ENCODE measurements at places on chromosomes 2 and 18. TPM values are rescaled to one million over a fixed set of nuclear protein-coding genes. Genes with fewer than 3 reads are reported as not detected.

DNA sequence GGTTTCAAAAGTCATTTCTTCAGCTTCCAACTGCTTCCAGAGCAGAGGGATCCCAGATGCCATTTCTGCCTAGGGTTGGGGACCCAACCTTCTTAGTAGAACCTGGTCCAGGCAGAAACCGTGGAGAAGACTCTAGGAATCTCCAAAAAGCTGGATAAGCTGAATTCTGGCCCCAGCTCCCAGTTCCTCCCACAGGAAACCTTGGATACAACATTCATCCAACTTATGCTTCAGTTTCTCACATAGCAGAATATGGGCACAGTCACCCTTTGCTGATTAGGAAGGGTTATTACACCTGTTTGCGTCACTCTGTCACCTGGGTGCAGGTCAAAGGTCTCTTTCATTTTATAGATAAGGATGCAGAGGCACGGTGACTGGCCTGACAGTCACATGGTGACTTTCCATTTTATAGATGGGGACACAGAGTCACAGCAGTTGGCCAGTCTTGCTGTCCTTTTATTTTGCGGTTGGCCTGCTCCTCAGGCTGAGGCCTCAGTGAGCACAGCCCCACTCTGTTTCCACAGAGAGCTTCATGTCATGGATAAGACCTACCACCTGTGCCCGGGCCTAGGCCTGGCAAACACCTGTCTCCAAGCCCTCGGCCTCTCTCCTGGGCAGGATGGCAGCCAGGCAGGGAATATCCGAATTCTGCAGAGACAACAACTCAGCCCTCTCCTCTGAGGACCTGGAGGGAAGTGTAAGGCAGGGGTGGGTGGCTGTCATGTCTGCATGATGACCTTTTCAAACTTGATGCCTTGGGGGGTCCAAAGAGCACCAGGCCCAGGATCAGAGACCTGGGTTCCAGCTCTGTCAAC lies 148.8 kb downstream of the SMAD7 start:
- DNase-seq: no peak

RGPD6 gene
- polyA plus RNA-seq: 44.1 TPM

GRCh38 chr2:60406192-60406591 lies 147.3 kb downstream of the BCL11A start:
- no peak for DNase-seq

DNA sequence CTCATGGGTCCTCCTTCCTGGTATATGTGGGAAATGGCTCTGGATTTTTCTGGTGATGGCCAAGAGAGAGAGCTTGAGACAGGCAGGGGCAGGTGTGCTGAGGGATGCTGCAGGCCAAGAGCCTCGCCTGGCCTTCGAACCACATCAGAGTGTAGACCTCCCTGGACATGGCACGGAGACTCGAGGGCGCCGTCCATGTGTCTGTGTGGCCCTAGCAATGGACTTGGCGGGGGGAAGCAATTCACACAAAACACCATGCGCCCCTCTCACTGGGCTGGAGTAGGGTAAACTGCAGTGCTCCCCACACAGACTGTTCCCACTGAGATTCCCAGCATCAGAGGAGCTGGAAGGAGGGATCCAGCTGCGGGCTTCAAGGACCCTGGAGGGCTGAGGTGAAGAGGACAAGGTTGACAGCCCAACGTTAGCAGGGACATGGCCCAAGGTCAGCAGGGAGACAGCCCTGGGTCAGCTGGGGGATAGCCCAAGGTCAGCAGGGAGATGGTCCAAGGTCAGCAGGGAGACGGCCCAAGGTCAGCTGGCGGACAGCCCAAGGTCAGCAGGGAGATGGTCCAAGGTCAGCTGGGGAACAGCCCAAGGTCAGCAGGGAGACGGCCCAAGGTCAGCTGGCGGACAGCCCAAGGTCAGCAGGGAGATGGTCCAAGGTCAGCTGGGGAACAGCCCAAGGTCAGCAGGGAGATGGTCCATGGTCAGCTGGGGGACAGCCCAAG lies 75.4 kb upstream of the HDAC4 start:
- no peak for DNase-seq

- no peak for DNase-seq
Observed at GRCh38 chr18:78071776-78072175, 822.1 kb downstream of the GALR1 start.

DNA sequence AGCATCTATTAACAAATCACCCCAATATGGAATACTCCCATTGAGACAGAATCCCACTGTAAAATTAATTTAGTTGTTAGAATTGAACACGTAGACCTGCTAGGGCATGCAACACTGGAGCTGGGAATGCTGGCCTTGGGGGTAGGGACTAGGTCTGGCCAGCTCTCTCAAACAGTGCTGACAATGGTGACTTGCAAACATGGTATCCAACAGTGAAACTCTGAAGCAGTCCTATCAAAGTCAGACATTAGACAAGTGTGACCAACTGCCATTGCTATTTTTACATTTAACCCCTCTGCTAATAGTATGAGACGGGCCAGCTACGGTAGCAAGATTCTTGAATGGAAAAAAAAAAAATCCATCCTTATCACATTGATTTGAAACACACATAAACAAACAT lies 7.2 kb downstream of the E2F6 start:
- no peak for DNase-seq

ID2 gene
- polyA plus RNA-seq: 350 TPM

CLEC4F gene
- polyA plus RNA-seq: not detected

DNA sequence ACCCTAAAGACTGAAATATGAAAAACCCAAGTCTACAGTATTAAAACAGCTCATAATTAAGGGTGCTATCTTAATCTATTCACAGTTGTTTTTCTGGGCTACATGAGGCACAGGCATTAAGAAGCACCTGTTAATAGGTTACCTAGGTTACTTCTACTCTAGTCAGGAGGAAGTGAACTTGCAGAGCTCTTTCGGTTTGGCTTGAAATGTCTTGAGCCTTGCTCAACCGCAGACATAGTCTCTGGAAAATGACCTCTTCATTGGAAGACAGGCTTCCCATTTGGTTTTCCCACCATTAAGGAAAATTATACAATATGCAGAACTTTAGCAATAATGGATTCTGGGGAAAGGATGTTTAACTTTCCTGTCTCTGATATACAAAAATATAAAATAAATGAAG lies 142.3 kb upstream of the KCNJ3 start:
- no peak for DNase-seq

GRCh38 chr2:199668645-199669044 lies 182.3 kb downstream of the FTCDNL1 start:
- DNase-seq: no peak

DNA sequence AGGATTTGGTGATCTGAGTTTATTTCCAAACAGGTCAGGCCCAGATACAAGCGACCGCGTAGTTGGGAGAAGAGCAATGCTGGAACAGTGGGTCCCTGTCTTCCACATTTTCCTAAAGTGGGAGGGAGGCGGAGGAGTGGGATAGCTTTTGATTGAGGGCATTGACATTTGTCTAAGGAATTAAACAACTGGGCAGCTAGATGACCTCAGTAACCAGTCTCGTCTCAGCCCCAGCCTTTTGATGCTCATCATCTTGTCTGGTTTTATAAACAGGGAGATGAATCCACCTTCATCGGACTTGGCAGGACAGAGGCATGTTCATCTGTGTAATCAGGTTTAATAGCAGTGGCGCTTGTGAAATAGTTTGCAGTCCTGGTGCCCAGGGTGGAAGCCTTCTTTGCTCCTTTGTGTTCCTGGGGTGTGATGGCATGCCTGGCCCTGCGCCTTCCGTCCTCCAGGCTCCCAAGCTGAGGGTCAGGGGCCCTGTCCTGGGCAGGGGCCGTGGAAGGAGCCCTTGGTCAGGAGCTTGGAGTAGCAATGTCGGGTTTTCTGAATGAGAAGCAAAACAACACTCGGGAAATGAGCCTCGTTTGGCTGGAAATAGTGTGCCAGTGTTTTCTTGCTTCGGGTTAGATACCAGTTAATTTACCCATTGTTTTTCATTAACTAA lies 193.8 kb downstream of the FAM210A start:
- no peak for DNase-seq

- DNase-seq: no peak
Observed at GRCh38 chr2:28252311-28252710, 140.3 kb upstream of the FOSL2 start.

CAPN13 gene
- polyA plus RNA-seq: 1.9 TPM

RAPGEF4 gene
- polyA plus RNA-seq: 7.9 TPM

GRCh38 chr18:57519668-57520424 lies 66.7 kb downstream of the FECH start:
- no peak for DNase-seq

DNA sequence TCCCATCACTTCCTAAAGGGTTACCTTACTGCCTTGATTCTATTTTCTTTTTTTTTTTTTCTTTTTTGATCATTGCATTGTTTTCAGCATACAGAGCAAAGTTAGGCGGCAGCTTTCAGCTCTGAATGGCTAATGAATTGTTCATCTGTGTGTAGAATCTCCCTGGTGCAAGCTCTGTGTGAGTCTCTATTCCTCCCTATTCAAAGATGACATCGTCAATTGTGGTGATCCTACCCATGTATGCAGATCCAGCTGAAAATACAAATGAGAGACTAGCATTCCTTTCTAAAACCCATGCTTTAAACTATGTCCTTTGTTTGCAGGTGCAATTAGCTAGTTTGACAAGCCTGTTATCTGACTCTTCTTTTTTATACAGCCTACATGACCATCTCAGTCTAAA lies 539.0 kb downstream of the ARHGAP15 start:
- DNase-seq: no peak

DNA sequence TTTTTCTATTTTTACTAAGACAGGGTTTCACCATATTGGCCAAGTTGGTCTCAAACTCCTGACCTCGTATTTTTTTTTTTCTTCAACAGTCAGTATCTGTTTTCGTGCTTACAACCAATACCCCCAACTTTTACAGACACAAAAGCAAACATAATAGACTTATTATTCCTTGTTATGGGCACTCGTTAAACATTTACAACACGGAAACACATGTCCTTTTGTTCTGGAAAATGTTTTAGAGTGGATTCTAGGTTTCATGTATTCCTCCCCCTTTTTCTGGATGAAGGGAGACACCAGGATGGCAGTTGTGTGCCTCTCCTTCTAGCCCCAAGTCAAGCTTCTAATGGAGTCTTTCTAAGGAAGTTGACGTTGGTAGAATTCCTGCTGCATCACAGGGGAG lies 88.8 kb downstream of the CD226 start:
- no peak for DNase-seq

TDRD15 gene
- not detected for polyA plus RNA-seq

ACKR3 gene
- polyA plus RNA-seq: 60.8 TPM

- no peak for DNase-seq
Observed at GRCh38 chr2:231187736-231188505, 10.5 kb upstream of the ARMC9 start.

KCMF1 gene
- polyA plus RNA-seq: 60.0 TPM

GNAL gene
- 4.1 TPM for polyA plus RNA-seq

DNA sequence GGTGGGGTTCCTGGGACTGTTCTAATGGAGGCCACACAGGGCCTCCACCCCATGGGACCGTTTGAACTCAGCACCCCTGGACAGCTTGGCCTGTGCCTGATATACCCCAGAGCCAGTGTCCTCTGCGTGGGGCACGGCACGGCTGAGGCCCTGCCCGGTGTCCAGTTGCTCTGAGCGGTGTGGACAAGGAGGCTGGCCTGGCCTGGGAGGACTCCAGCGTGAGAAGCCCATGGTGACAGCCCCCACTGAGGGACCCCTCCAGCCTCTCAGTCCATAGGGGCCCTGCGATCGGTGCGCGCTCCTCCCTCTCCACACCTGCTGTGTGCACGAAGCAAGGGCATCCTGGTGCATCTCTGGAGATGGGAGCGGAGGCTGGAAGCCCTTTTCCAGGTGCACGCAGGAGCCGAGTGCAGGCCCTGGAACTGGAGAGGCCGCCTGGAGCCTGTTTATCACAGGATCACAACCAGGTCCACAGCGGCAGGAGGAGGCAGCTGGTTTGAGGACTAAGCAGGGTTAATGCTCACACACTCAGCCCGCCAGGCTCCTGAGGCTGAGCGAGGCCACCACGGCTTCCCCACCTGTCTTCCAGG lies 120.2 kb downstream of the PTGR3 start:
- DNase-seq: no peak

DNA sequence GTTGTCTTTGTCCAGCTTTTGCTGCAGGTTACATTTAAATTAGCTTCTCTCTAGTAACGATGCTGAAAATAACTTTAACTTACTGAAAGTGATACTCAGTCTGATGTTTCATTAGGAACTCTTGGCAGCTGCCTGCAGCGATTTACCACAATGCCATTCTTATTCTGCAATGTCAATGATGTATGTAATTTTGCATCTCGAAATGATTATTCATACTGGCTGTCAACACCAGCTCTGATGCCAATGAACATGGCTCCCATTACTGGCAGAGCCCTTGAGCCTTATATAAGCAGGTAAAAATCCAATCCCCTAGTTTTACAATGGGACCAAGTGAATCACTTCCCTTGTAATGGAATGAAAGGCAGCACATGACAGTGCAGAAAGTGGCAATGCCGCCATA lies 16.3 kb upstream of the MFF start:
- no peak for DNase-seq

FOXD4L1 gene
- polyA plus RNA-seq: 0.17 TPM

DNA sequence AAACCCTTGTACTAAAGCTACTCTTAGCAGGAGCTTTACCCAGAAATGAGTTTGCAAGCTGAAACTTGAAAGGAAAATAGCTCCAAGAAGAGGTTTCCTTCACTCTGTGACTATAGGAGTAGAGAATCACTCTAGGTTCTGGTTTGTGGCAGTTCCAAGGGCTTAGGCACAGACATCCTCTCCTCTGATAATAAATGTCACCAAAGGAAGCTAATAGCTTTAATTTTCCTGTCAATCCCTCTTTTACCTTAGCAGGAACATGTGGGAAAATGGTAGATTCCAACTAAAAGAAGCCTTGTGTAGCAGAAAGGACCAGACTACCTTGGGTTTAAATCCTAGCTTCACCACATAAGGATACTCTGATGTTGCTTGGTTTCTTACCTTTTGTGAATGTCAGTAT lies 104.0 kb downstream of the FSHR start:
- no peak for DNase-seq

DNA sequence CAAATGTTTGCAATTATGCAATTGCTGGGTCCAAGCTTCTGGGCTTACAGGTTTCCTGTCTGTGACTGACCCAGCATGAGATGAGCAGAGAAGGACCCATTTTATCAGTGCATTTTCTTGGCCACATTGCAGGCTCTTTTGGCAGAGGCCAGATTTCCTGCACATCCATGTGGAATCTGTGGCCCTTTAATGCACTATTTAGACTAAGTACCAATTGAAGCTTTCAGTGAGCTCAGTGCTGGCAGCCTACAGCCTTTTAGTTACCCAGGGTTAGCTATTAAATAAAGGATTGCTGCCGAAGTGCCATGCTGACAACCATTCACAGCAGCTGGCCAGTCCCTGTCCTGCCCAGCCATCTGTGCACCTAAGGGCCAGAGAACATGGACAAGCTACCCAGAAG lies 165.0 kb downstream of the ANKRD30B start:
- DNase-seq: no peak

ESPNL gene
- polyA plus RNA-seq: 1.8 TPM

FLACC1 gene
- 1.9 TPM for polyA plus RNA-seq

GRCh38 chr2:109168716-109169115 lies 39.7 kb downstream of the SH3RF3 start:
- no peak for DNase-seq

CRYBA2 gene
- polyA plus RNA-seq: not detected

GRCh38 chr18:20971886-20972267 lies 139.7 kb downstream of the ROCK1 start:
- no peak for DNase-seq

GRCh38 chr2:233830111-233830802 lies 24.1 kb downstream of the HJURP start:
- no peak for DNase-seq

- DNase-seq: no peak
Observed at GRCh38 chr2:60159519-60159918, 393.9 kb downstream of the BCL11A start.

CAPN14 gene
- polyA plus RNA-seq: 0.06 TPM
